ENCODE measurements at places on chromosomes 3 and 15.

- DNase-seq, result peak; percentile 24
These were observed 18.4 kb downstream of the CCK start for GRCh38 chr3:42247576-42248027.

DNA sequence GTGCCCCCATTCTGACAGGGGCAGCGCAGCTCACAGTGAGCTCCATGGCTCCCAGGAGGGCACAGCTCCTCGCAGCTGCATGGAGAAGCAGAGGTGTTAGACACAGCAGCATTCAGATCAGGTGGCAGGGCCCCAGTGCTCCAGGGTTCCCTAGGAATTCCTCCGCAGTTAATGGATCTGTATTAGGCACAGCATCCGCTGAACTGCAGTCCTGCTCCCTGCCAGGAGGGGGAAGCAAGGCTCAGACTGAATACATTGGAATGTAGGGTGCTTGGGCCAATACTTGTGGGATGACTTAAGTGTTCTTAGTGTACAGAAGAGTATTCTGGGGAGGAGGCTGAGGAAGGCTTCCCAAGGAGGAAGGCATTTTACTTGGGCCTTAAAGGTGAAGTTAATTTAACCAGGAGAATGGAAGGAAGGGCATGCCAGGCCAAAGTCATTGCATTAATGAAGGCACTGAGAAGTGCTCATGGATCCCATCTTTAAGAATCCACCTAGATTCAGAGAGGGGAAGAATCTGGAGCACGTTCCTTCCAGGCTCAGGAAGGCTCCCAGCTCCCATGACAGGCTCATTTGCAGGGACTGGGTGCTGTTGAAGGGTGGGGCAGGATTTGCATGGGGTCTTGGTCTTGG lies 111.6 kb downstream of the RAB11A start:
- no peak for DNase-seq

GRCh38 chr15:51759557-51760070 lies 8.2 kb downstream of the TMOD2 start:
- no peak for DNase-seq

GRCh38 chr3:178010306-178010705 lies 525.9 kb upstream of the KCNMB2 start:
- DNase-seq, result no peak
